ENCODE measurements at places on chromosomes 12 and 14. TPM values are rescaled to one million over a fixed set of nuclear protein-coding genes. Genes with fewer than 3 reads are reported as not detected.

SRRM4 gene
- not detected for total RNA-seq

GPR84 gene
- 0.15 TPM for total RNA-seq

NELL2 gene
- total RNA-seq = 67.0 TPM

TRAFD1 gene
- total RNA-seq = 34.5 TPM

GPR132 gene
- 51.3 TPM for total RNA-seq

C1R gene
- total RNA-seq = 1.7 TPM

DNA sequence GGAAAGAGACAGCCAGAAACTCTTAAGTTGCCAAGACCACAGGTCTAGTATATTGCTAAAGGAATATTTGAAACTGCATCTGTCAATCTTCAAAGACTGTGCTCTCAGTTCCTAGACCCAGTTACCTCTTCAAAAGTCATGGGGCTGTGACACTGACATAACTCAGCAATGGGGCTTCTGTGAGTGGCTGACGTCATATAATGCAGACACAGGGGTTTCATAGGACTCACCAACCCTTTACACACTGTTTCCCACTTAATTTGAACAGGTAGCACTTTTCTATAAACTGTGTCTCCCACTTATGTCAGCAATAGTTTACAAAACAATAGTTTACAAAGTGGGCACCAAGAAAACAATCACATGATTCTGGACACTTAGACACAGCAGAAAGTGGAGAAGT lies 158.4 kb downstream of the GALC start:
- DNase-seq = no peak

GRCh38 chr12:131830335-131830913 lies 2.2 kb downstream of the MMP17 start:
- DNase-seq = no peak

GRCh38 chr12:85390266-85390665 lies 110.2 kb downstream of the ALX1 start:
- DNase-seq = no peak

DNA sequence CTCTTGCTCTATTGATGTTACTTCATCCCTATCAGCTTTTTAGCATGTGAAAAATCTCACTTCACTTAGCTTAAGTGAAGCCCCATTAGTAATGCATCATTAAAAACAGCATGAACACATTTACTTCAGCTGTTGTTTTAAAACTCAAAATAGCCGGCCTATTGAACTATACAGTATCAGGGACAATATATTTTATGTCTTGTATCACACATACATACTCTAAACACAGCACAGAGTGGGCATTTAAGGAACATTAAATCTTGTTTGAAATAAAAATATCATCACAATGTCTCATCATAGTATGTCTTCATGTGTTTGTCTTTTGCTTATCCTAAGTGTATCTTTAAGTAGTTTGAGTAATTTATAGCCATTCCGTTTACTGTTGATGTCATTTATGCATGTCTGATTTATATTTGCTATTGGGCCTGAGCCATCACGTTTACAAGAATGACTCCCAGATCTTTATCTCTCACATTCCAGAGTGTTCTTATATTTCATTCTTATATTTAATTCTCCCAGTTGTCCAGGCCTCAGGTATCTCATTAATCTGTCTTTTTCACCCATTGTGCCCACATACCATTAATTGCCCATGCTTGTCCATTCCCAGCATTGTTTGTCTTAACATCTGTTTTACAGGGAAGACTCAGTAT lies 57.5 kb downstream of the ARHGAP5 start:
- DNase-seq = no peak

DNA sequence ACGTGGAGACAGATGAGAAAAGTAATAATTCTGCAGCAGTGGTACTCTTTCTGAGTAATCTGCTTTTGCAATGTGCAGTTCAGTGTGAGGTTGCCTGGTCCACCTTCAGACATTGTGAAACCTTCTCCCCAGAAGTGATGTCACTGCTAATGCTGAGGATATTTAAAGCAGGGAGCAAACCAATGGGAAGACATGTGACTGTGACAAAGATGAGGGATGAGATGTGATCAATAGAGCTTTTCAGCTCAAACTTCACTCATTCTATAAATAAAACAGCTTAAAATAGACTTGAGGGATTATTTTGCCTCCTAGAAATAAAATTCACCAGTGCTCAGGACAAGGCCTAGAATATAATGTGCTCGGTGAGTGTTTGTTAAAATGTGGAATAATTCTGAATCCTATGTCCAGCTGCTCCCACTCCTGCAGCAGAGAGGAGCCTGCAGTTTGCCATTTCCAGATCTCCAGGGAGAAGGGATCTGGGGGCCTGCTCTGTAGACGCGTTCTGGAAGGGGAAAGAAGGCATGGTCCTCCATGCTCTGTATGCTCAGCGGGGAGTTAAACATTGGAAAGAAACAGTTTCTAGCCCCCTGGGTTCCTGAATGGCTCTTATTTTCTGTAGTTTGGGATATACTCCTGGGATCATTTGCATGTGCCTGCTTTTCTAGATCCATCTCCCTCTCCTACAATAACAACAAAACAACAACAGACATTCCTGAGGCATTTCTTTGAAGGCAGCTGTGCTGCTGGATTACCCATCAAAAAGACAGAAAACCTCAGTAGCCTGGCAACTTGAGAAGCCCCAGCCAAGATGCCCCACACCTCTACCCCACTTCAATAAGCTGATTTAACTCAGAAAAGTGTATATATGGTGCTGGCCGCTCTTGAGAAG lies 8.9 kb downstream of the SLC7A8 start:
- no peak for DNase-seq

DNA sequence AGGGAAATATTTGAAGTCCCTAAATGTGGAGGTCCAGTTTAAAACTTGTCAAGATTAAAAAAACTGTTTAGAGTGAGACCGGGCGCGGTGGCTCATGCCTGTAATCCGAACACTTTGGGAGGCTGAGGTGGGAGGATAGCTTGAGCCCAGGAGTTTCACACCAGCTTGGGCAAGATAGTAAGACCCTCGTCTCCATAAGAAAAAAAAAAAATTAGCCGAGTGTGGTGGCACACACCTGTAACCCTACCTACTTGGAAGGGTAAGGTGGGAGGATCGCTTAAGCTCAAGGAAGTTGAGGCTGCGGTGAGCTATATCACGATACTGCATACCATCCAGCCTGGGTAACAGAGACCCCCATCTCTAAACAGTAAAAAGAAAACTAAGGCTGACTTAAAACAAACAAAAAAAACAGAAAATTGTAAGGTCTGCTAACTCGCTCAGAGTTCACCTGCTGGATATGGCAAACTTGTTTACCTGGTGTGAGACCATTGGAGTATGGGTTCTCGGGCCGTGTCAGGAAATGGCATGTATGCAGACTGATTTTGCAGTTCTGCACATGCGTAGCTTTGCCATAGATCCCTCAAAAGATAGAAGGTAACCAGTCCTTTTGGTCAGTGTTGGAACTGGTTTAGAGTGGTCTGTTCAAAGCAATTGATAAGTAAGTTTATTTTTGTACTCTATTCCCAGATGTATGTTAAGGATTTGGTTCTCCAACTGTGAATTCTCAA lies 2.1 kb downstream of the RNF10 start:
- peak; percentile 31 for DNase-seq

DNA sequence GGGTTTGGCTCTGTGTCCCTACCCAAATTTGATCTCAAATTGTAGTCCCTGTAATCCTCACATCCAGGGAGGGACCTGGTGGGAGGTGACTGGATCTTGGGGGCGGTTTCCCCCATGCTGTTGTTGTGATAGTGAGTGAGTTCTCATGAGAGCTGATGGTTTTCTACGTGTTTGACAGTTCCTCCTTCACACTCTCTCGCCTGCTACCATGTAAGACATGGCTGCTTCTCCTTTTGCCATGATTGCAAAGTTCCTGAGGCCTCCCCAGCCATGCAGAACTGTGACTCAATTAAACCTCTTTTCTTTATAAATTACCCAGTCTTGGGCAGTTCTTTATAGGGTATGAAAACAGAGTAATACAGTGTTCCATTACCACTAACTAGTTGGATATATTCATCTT lies 10.3 kb upstream of the LRRC23 start:
- DNase-seq = no peak

DNA sequence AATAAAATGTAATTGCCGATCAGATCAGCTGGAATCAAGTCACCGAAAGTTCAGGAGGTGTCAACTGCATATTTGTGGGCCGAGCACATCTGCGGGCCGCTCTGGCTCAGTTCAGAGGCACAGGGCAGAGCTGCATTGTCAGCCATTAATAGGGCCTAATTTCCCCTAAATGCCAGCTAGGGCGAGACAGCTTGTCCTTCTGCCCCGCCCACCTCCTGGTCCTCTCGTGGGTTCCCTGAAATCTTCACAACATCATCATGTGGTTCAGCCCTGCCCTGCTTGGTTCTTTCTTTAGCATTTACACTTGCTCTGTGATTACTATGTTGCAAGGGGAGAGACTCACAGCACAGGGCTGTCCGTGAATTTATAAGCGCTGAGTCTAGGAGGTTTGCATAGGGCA lies 148.9 kb downstream of the CHST11 start:
- DNase-seq = no peak

DNA sequence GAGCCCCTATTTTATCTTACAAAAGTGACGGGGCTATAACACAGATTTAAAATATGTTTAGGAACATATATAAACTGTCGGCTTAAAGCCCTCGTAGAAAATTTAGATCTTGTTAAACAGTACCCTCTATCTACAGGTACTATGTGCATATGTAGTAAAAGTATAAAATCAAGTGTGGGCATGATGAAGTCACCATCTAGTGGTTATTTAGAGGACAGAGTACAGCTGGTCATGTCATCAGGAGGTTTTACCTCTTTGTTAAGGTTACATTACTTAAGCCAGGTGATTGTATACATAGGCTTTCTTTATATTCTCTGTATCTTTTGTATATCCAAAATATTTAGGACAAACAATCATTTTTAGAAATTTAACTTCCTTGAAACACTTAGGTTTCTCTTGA lies 18.2 kb upstream of the TNS2 start:
- no peak for DNase-seq

All from CD8-positive, alpha-beta memory T cell (primary cell).